ENCODE measurements at places on chromosomes 3 and 15.

DNA sequence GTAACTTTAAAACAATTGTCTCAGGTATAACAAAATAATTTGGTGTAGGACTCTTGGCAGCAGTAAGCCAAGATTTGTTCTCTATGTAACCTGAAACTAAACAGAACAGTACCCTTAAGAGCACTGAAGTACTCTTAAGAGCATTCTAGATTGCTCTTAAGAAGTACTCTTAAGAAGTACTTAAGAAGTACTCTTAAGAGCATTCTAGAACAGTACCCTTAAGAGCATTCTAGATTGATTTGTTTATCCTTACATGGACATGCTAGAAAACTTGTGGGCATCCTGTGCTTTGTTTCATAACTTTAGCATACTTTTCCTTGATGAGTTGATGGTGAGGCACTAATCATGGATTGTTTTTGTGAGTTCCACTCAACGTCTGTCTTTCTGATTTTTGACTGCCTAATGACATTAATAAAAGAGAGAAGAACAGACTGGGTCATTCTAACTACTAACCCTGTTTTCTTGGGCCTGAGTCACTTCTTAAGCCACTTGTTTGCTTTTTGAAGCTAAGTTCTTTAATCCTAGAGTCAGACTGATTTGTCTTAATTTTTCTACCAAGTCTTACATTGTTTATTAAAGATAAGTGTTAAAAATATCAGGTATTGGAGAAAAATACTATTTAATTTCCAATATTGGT lies 57.2 kb upstream of the UTS2B start:
- H3K27ac ChIP-seq, result no peak overlapping the region
- H3K27me3 ChIP-seq, result no peaks in the 10 kb centered on the region
- DNase-seq, result peak; percentile 45
- H3K4me1 ChIP-seq, result no peaks in the 10 kb centered on the region

GRCh38 chr3:134885877-134886621 lies 91.0 kb downstream of the EPHB1 start:
- no peak for DNase-seq
- H3K4me1 ChIP-seq, result peaks cover 11% of the 10 kb centered on the region
- H3K36me3 ChIP-seq, result no peaks in the 10 kb centered on the region
- no peak overlapping the region for H3K4me3 ChIP-seq

DNA sequence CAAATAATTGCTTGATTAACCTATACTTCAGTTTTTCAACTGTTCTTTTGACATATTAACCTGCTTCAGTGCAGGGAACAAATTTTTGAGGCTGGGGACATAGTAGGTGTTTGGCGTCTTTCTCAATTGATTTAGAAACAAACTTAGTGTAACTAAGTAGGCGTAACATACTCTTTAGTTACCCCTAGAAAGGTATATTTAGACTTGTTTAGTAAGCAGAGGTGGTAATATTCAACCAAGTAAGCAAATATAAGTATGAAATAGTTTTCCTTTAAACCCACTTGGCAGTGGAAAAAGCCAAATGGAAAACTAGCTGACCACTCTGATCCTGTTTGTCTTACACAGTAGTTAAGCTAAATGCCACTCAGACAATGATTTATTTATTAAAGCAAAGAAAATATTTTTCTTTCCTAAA lies 113.2 kb downstream of the MBNL1 start:
- no peaks in the 10 kb centered on the region for H3K4me1 ChIP-seq
- peak overlapping the region; percentile 83 for H3K27ac ChIP-seq
- no peaks in the 10 kb centered on the region for H3K27me3 ChIP-seq
- no peaks in the 10 kb centered on the region for H3K36me3 ChIP-seq
- no peak for DNase-seq

- H3K27ac ChIP-seq, result no peak overlapping the region
- H3K4me1 ChIP-seq, result peaks cover 12% of the 10 kb centered on the region
- H3K27me3 ChIP-seq, result no peaks in the 10 kb centered on the region
- no peak for DNase-seq
- H3K4me3 ChIP-seq, result no peak overlapping the region
These were observed 86.1 kb downstream of the TM4SF4 start for GRCh38 chr3:149560617-149561016.

DNA sequence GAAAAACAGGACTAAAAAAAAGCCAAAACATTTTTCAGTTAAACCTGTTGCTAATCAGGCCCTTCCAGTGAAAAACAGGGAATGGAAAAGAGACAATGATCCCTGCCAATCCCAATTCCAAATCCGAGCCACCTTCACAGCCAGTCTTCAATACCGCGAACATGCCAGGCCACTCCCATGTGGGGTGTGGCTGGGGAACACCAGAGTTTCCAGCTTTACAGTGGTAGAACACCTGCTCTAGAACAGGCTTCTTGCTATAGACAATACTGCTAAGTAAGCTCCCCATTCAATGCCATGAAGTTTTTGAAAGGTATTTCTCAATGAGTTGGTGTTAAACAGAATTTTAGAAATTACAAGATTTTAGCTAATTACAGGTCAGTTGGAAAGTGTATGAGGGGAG lies 228.3 kb downstream of the ATP8B4 start:
- no peaks in the 10 kb centered on the region for H3K4me1 ChIP-seq
- no peaks in the 10 kb centered on the region for H3K27me3 ChIP-seq
- no peaks in the 10 kb centered on the region for H3K36me3 ChIP-seq
- DNase-seq, result no peak

DNA sequence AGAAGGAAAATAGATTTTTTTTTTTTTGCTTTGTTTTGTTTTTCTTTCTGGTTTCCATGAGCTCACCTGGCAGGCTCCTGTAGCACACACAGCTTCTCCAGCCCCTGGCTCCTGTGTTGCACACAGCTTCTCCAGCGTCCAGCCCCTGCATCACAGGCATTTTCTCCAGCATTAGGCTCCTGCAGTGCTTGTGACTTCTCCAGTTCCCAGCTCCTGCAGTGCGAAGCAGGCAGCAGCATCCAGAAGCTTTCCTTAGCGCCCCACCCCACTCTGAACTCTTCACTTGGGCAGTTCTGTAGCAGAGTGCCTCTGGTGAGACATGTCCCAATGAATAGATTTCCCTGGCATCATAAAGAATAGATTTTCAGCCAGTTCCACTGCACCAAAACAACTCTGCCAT lies 5.5 kb upstream of the CCDC39 start:
- H3K36me3 ChIP-seq, result no peaks in the 10 kb centered on the region
- no peak overlapping the region for H3K27ac ChIP-seq
- no peaks in the 10 kb centered on the region for H3K4me1 ChIP-seq
- no peaks in the 10 kb centered on the region for H3K27me3 ChIP-seq
- no peak overlapping the region for H3K4me3 ChIP-seq

Data from mesenchymal stem cell (in vitro differentiated cells and primary cell).